ENCODE measurements at places on chromosomes 6 and 20.

- peak; percentile 54 for DNase-seq
Measured at GRCh38 chr20:58829531-58829941, 21.2 kb downstream of the GNAS-AS1 start.

DNA sequence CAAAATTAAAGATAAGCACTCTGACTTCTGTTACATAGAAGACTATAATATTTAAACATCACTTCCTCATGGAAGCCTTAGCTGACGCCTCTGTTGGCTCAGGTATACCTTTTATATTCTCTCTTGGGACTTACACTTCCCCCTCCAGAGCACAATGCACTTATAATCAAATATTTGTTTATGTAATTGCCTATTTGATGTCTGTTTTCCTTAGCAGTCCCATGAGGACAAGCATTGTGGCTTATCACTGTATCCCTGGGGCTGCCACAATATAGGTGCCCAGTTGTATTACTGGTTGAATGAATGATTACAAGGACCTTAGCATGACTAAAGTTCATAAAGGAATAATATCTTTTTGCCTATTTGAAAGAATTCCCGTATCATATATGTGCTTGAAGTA is 186.7 kb upstream of the VGLL2 start:
- no peak for DNase-seq

DNA sequence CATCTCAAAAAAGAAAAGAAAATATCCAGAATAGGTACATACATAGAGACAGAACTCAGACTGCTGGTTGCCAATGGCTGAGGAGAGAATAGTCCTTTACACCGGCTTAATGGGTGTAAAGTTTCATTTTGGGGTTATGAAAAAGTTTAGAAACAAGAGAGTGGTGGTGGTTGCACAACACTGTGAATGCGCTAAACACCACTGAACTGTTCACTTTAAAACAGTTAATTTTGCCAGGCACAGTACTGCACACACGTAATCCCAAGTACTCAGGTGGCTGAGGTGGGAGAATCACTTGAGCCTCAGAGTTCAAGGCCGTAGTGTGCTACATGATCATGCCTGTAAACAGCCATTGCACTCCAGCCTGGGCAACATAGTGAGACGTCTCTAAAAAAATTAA is 7.6 kb downstream of the ILRUN start:
- DNase-seq = no peak

- no peak for DNase-seq
Measured at GRCh38 chr6:35089216-35089934, 51.8 kb downstream of the TCP11 start.

GRCh38 chr20:53582574-53583351 is 10.9 kb downstream of the ZNF217 start:
- DNase-seq = no peak

DNA sequence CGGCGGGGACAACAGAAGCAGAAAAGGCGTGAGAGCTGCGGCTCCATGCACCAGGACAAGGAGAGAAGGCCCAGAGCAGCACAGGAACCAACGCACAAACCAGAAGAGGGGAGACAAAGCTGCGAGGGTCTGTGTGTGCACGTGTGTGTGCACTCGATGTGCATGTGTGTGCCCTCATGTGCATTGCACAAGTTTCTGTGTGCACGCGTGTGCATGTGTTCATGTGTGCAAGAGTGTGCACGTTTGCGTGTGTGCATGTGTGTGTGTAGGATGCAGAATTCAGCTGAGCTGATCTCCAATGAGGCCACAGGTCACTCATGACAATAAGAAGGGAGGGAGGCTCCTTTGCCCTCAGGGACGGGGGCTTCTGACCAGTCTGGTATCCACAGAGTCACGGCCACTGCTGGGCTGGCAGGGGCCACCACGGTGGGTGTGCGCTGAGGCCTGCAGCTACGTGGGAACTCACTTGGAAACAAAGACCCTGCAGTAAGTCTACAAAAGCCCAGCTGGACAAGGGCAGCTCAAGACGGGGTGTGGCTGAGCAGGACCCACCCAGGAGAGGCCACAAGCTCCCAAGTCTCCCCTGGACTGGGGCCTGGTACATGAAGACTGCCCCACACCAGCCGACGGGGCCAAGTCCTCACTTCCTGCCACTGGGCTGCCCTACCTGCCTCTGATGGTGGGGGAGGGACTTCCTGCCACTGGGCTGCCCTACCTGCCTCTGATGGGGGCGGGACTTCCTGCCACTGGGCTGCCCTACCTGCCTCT is 48.1 kb upstream of the CHRNA4 start:
- DNase-seq = no peak

DNA sequence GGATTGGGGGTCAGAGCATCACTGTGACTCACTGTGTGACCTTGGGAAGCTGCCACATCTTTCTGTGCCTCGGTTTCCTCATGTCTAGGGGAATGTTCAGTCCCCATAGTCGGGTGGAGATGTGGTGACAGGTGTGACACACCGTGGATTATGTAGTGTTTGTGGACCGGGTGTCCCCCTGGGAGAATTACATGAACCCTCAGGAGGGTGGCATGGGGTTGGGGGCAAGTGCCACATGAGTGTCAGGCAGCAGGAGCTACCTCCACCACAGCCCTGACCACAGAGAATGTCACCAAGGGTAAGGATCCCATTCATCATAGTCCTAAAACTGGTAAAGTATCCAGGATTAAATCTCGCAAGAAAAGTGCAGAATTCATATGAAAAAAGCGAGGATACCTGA is 23.2 kb downstream of the SUN5 start:
- no peak for DNase-seq

DNA sequence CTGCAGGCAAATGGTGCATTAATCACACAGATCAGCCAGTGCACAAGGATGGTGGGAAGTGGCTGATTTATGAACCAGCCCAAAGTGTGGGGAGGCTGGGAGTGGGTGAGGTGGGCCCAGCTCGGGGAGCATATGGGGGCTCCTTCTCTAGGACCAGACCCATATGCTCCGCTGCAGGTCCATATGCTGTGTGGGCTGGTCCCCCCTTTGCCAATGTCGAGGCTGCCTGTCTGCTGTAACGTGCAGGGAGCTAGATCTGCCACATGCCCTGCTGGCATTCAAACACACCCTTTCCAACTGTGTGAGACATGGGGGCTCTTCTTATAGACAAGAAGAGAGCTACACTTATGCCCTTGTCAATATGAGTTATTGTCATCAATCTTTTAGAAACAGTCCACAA is 566.3 kb downstream of the DHX35 start:
- no peak for DNase-seq

- DNase-seq = no peak
Measured at GRCh38 chr20:46651091-46651962, at the start of gene SLC13A3. SLC13A3 (minus strand) TSS chr20:46651459; CDS start chr20:46651421, 38 bp downstream.

DNA sequence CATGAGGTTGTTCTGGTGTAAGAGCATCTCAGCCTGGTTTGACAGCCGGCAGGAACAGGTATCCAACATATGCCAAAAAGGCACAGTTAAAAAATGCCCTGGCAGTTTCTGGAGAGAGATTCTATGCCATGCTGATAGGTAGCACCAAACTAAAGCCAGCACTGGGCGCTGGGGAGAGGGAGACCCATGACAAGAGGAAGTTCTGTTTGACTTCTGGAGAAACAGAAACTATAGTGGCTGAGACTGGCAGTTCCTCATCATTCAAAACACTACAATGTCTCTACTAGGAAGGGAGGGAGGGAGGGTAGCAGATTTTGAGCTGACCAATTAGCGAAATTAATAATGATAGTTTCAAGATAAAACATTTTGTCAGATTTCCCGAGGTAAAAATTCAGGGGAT is 174.1 kb downstream of the ADAT2 start:
- no peak for DNase-seq

DNA sequence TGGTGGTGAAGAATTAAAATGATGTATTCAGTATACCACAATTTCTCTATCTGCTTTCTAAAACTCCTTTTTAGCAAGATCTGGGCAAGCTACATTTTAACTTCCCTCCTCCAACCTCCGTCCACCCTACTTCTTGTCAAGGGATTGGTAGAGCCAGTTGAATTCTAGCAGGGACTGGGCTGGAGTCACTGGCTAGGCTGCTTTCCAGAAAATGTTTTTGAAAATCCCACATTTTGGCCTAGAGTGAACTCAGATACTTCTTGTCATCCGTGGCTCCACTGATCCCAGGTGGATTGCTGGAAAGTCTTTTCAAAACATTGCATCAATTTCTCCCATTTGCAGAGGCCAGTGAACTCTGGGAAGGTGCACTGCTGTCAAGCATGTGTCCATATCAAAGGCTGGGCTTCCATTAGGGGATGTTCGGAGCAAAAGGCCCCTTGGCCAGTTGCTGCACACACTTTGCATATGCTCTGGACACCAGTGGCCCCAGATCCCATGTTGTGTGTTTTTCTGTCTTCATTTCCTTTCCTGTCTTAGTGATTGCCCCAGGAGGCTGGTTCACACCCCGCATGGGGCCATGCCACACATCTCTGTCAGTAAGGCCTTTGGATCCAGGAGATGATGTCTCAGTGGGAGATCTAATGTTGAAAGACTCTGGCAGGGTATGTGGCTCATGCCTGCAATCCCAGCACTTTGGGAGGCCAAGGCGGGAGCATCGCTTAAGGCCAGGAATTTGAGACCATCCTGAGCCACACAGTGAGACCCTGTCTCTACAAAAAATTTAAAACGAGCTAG is 11.3 kb upstream of the KCNK16 start:
- no peak for DNase-seq

GRCh38 chr20:45323731-45324130 is 15.6 kb upstream of the MATN4 start:
- no peak for DNase-seq

- no peak for DNase-seq
Measured at GRCh38 chr6:52305411-52305810, 20.9 kb upstream of the MCM3 start.

Measured in cerebellar cortex (tissue), 1 donor.